ENCODE measurements at places on chromosomes 1 and 21.
A peak's percentile ranks its signal among the peaks of the same experiment; 100 is the strongest.

- no peak for DNase-seq
Measured at GRCh38 chr21:42975886-42976608, 1.7 kb downstream of the PKNOX1 start.

GRCh38 chr21:31110430-31110829 lies 72.2 kb upstream of the KRTAP19-8 start:
- DNase-seq: no peak

- DNase-seq: no peak
Measured at GRCh38 chr1:211932231-211932932, 101.8 kb upstream of the LPGAT1 start.

DNA sequence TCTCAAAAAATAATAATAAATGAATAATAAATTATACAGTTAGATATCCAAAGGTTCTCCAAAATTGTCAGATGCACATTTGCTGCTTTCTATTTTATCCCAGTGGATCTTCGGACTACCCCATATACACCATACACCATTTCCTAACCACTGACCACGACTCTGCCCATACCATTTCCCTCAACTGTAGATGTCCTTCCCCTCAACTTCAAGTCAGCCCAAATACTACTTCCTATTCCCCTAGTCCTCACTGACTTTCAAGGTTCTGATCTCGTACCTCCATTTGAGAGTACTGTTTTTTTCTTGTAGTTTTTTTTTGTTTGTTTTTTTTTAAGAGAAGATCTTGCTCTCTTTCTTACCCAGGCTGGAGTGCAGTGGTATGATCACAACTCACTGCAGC lies 19.6 kb downstream of the EIF4G3 start:
- no peak for DNase-seq

DNA sequence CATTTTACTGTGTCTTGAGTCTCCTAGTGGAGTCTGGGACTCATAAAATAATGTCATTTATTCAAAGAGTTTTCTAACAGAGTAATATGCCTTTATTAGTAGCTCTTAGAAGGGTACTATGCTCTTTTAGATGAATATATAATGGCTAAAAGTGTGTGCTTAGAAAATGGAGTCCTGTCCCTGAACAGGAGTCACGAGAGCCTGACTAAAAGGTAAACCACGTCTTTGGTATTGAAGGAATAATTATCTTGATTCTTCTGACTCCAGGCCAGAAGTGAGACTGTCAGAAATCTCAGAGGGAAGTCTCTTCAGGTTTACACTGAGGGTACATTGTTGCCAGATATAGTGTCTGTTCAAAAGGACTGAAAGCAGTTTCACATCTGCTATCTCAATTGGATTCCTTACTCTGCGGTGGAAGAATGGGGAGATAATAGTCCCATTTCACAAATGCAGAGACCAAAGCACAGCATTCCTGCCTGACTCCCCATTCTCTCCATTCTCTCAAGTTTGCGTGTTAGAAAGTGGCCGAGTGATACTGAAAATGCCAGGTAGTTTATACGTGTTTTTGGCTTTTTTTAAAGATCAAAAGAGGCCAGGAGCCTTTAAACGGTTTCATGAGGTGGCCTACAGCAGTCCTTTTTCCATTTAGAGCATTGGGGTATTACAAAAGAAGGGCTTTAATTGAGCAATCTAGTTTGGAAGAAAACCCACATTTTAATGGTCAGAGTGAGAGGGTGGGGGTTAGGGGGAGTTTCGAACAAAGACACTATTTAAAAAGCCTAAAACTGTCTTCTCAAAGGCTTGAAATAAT lies 176.6 kb downstream of the VPS13D start:
- DNase-seq: no peak

DNA sequence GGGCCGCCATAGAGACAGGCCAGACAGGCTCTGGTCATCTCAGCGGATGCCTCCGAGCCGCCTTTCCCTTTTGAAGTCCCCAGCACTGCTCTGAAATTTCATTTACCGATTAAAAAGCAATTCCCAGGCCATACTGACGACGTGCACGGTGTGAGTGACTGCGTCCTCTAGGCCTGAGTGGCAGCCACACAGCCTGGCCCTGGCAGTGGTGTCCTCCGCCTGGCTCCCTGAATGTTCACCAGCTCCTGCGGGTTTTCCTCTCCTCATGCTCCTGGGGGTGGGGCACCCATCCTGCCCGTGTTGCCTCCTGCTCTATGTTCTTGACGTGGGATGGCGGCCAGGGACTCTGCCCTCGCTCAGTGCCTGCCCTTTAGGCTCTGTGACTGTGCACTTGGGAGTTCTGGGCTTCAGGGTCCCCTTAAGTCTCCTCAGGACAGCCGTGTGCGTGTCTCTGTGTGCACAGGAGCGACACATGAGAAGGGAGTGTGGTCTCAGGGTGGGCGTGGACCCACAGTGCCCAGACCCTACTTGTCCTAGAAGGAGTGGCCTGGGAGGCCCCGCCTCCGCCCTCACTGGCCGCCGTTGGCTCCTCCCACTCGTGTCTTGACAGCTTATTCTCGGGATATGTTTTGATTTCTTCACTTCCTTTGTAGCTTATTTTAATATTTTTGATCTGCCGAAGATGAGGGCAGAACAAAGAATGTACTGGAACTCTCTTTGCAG lies 3.6 kb downstream of the SKI start:
- peak; percentile 66 for DNase-seq

DNA sequence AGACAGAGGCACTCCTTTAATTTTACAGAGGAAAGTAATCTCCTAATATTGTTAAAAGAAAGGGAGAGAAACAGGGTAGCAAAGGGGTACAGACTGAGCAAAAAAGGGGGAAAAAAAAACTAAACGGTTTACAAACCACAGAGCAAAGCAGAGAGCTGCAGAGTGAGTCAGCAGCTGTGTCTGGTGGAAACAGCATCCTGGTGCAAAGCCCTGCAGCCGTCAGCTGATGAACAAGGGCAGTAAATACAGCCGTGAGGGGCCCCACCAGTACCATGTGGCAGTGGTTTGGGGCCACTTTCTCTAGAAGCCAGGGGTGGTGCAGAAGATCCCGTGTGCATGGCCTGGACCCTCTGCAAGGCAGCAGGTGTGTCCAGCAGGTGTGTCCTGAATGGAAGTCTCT lies 111.3 kb downstream of the ERG start:
- no peak for DNase-seq

DNA sequence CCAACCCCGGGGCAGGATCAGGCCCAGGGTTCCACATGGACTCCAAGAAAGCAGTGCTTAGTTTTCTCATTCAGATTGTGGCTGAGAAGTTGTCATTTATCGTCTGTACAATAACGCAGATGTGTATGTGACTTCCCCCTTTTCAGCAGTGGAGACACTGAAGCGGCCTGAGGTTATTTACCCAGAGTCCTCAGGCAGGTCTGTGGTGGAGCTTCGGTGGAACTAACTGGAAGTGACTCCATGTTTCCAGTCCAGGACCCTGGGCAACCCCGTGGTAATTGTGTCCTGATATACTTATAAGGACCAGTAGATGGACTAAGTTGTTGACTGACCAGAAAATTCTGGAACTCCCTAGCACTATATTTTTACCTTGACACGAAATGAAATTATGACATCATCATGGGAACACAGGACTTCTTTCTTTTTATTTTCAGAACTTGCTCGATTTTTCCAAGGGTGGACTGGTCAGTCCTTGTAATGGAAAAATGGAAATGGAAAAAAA lies 1.0 kb upstream of the IER5 start:
- no peak for DNase-seq

GRCh38 chr1:206953626-206954025 lies 7.4 kb upstream of the PIGR start:
- DNase-seq: no peak

GRCh38 chr1:223760833-223761232 lies 48.5 kb downstream of the CAPN2 start:
- DNase-seq: no peak

DNA sequence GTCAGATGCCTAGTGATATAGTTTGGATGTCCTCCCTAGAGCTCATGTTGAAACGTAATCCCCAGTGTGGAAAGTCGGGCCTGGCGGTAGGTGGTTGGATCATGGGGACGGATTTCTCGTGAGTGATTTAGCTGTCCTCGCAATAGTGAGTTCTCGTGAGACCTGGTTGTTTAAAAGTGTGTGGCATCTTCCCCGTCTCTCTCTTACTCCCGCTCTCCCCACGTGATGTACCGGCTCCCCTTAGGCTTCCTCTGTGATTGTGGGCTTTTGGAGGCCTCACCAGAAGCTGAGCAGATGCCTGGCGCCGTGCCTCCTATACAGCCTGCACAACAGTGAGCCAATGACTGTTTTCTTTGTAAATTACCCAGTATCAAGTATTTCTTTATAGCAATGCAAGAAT lies 264.5 kb downstream of the TTLL7 start:
- no peak for DNase-seq

DNA sequence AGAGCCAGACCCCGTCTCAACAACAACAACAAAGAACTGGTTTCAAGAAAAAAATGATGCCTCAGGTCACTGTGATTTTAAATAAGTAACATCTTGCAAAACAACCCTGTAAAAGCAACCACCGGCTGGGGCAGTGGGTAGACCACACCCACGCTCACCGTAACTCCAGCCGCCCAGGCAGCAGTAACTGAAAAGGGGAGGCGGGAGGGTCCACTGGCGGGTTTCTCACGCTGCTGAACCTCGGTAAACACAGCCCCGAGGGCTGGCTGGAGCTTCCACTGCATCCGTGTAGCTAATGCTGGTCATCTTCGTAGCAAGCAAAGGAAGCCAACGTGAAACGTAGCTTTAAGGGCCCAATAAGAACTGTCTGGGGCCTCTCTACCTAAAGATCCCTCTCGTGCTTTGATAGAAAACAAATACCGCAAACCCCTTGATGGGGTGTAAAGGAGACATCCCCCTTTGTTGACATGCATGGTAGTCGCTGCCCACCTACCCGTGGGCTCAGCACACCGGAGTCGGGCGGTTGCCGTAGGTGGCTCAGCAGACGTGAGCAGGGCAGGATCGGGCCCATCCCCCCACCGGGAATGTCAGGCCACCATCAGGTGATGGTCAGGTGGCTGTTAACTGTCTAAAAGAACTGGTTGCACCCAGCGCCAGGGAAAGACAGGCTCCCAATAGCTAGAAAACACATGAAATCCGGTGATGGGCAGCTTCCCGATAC lies 4.2 kb downstream of the C1orf159 start:
- DNase-seq: no peak

GRCh38 chr1:170164103-170164763 lies 18.5 kb downstream of the NTMT2 start:
- no peak for DNase-seq

DNA sequence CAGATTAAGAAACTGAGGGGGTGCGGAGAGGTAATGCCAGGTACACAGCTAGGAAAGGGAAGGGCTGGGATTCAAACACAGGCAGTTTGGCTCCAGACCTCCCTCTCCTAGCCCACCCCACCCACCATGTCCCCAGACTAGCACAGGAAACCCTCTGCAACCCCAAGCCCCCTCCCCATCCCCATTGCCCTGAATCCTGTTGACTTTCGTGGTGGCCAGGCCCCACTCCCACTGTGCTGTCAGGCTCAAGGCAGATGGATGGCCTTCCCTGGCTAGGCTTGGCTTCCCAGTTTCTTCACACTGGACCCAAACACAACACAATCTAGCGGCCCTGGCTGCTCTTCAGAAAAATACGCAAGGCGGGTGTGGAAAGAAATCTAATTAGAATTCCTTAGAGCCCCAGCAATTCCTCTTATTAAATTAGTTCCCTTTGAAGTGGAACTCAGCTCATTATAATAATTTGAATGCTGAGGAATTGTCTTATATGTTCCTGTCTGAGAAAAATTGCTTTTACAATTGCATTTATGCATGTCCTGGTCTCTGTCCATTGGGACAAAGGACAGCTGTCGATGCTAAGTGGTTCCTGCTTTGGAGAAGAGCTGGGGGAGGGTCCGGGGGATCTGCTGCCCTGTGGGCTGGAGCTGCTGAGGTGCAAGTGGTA lies 97.4 kb downstream of the SYF2 start:
- DNase-seq: no peak

DNA sequence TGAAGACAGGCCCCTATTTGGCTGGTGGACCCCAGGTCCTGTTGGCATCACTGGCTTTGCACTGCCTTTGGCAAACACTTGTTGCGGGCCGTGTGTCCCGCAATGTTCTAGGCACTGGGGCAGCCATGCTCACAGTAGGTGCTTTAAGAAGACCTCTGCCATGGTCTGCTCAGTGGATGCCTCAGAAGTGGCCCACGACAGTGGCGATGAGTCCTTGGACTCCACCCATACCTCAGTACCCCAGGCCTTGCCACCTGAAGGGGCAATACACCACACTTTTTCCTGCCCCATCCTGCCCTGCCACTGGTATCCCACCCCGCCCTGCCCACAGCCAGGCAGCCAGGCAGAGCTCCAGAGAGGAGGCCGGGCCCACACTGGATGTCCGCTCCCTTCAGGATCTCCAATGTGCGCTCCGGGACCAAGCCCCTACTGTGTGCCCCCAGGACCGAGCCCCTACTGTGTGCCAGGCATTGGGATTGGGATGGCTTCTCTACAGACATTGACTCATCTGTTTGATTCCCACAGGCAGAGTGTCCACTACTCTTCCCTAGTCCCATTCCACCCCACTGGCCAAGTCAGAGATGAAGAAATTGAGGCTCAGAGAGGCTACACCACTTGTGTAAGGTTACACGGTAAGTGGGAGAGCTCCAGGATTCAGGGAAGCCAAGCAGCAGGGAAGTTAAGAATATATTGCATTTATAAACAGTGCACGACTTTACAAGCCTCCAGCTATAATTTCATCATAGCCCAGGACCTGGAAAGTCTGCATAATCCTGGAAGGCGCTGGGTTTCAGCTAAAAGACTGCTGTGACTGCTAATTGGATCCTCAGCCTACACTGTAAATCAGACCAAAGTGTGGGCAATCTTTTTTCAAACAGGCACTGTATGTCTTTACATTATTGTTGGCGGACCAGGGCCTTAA lies 101.6 kb downstream of the DMRTB1 start:
- no peak for DNase-seq

DNA sequence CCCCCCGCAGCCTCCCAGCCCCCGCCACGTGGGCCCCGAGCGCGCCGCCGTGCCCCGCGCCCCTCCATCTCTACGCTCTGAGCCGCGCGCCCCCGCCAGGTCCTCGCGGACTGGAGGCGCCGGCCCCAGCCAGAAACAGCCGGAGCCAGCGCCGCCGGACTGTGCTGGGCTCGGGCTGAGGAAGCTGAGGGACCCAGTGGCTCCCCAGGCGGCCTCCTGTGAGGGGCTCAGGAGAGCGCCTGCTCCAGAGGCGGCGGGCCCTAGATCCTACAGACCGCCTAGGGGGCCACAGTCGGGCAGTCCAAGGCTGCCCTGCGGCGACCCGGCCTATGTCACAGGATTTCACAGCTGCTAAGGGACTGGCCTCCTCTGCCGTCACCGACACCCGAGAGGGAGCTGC lies 82.1 kb downstream of the NENF start:
- DNase-seq: no peak

GRCh38 chr1:5662744-5663126 lies 329.5 kb downstream of the NPHP4 start:
- DNase-seq: no peak
